Fibroblast of lung (primary cell): ENCODE measurements at places on chromosomes 1 and 21. TPM values are rescaled to one million over a fixed set of nuclear protein-coding genes. Genes with fewer than 3 reads are reported as not detected.

DNA sequence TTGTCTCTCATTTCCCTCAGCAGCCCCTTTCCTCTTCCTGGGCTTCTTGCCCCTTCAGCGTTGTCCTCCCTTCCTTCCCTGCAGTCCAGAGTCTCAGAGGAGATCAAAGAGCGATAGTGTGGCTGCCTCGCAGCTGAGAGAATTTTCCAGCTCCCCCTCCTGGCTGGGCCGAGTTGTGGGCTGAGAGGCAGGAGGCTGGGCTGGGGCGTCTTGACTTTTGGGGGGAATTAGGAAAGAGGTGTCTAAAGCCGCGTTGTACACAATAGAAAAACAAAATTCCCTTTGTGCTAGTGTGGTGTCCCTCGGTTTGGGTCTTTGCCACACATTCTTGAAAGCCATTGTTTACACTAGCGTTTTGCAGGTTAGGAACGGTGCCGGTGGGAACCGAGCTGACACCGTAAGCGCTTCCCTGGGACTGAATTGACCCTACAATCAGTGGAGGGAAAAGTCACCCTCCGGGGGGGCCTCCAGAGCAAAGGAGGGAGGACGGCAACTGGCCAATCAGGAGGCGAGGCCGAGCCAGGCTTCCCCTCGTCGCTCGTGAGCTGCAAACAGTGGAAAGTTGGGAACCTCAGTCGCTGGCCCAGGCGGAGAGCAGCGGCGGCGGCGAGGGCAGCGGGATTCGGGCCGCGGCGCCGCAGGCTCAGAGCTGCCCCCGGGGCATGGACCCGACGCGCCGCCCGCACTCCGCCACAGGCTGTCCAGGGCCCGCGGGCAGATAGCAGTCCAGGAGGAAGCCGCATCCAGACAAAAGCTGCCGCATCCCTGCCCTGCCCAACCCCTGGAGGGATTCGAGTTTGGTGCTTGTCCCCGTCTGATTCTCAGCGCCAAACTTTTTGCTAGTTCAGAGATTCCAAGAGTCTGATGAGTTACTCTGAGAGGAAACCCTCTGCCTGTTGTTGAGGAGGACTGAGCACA, at the start of gene HMCN1:
Gene HMCN1 (plus strand): TSS at position 574 of the 918 bp plus-strand sequence. CDS start 389 bp downstream, outside the sequence.
- H3K27me3 ChIP-seq, result peaks cover 2% of the 10 kb centered on the region
- H3K4me1 ChIP-seq, result no peaks in the 10 kb centered on the region
- H3K36me3 ChIP-seq, result no peaks in the 10 kb centered on the region
- peak; percentile 72 for DNase-seq
- peak within 1 kb of the TSS; percentile 51 for H3K27ac ChIP-seq

The TEX38 gene
- total RNA-seq, result not detected in 2 replicates

DNA sequence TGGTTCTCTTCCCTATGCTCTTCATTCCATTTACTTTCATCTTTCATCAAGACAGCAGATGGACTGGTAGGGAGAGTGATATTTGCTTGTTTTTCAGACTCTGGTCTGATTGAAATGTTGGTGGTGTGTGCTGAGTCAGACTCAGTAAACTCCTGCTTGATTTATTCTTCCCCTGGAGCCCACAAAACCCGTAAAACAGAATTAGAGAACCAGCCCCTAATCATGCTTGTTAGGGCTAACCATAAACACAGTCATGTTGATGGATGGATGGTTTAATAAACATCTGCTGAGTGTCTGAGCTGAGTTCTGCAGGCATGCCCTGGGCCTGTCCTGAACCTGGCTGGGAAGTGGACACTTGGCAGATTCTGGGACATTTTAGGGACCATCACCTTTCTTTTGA, 24.8 kb downstream of the NOS1AP start:
- no peak overlapping the region for H3K4me3 ChIP-seq
- H3K27me3 ChIP-seq, result no peaks in the 10 kb centered on the region
- no peaks in the 10 kb centered on the region for H3K36me3 ChIP-seq
- DNase-seq, result peak; percentile 61
- H3K27ac ChIP-seq, result no peak overlapping the region

GRCh38 chr1:43533584-43533983, 2.9 kb downstream of the PTPRF start:
- no peak for DNase-seq
- no peaks in the 10 kb centered on the region for H3K27me3 ChIP-seq
- no peak overlapping the region for H3K27ac ChIP-seq

The JAM2 gene
- 1.0 and 2.1 TPM in 2 replicates for total RNA-seq

DNA sequence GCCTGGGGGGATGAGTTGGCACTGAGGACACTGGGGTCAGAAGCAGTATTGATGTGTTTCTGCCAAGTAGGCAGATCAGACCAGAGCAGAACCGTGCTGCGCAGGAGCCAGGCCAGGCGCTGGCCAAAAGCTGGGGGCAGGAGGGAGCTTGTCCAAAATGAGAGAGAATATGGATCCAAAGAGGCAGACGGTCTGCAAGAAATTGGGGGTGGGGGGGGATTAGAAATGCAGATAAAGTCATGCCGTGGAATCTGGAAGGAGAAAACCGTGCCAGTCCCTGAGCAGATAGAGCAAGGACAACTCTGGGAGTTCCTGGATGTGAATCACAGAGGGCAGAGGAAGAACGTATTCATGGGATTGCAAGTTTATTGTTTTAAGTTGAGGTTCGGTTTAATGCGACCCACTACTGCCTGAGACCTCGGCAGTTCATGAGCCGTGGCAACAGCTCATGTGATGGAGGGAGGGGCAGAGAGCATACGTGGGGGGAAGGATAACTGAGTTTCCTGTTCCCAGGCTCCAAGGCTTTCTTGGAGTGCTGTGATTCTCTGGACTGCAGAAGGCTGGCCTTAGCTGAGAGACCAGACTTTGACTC, 224.0 kb downstream of the FGGY start:
- H3K4me3 ChIP-seq, result no peak overlapping the region
- H3K27me3 ChIP-seq, result no peaks in the 10 kb centered on the region
- peak overlapping the region; percentile 34 for H3K27ac ChIP-seq
- DNase-seq, result peak; percentile 95
- H3K36me3 ChIP-seq, result no peaks in the 10 kb centered on the region

- no peak overlapping the region for H3K4me3 ChIP-seq
- no peak overlapping the region for H3K27ac ChIP-seq
- DNase-seq, result peak; percentile 55
- no peaks in the 10 kb centered on the region for H3K27me3 ChIP-seq
- H3K4me1 ChIP-seq, result no peaks in the 10 kb centered on the region
Observed at GRCh38 chr1:88801575-88802208, 89.7 kb downstream of the GTF2B start.

The DCST1 gene
- not detected in 2 replicates for total RNA-seq

DNA sequence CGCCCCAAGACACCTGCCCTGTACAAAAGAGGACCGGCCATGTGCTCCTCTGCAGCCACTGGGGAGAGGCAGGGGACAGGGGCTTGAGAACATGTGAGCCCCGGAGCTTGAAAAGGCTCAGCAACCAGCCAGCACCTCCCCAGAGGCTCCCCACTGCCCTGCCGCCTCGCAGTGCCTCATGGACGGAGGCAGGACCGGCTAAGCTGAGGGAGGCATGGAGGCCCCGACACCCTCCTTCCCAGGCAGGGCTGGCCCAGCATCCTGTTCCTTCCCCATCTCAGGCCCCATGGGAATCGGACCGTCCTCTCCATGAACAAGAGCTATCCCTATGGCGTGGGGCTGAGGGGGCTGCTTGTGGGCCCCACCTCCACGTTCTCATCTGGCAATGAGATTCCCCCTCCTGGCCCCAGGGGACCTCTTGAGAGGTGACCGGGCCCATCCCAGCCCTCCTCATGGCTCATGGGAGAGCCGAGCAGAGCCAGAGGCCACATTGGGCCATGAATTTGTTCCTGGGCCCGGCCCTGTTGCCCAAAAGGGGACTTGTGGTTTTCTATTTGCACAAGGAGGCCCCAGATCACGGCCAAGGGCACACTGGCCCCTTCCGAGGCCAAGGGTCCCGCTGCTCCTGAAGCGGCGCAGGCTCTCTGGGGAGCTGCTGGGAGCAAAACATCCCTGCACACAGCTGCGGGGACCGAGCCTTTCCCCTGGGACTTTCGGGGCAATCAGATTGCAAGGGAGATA, 65.2 kb upstream of the ARHGEF16 start:
- H3K27me3 ChIP-seq, result peaks cover 16% of the 10 kb centered on the region
- H3K4me1 ChIP-seq, result no peaks in the 10 kb centered on the region
- no peaks in the 10 kb centered on the region for H3K36me3 ChIP-seq
- no peak for DNase-seq
- H3K27ac ChIP-seq, result no peak overlapping the region
- H3K4me3 ChIP-seq, result no peak overlapping the region

- peaks cover 3% of the 10 kb centered on the region for H3K27me3 ChIP-seq
- peak; percentile 33 for DNase-seq
- no peaks in the 10 kb centered on the region for H3K36me3 ChIP-seq
- no peaks in the 10 kb centered on the region for H3K4me1 ChIP-seq
Observed at GRCh38 chr1:93061895-93062792, 16.9 kb upstream of the MTF2 start.

DNA sequence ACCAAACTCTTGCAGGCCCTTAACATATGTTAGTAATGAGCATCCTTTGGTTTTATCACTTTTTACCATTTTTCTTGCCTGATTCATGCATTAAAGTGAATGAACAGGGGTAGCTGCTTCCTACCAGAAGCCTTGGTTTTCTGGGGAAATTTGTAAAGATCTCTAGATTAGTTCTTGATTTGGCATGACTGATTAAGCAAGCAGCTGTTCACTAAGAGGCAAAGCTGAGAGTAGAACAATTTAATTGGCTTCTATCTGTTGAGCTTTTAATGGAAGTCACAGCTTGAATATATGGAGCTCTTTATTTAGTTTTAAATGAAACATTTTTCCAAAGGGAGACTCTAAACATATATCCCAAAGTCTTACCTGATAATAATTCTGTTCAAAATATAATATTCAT, 23.6 kb downstream of the TLCD4 start:
- no peaks in the 10 kb centered on the region for H3K4me1 ChIP-seq
- H3K4me3 ChIP-seq, result no peak overlapping the region
- no peaks in the 10 kb centered on the region for H3K27me3 ChIP-seq
- no peak for DNase-seq
- H3K27ac ChIP-seq, result no peak overlapping the region

GRCh38 chr1:23286401-23286800, 57.7 kb downstream of the HNRNPR start:
- H3K27me3 ChIP-seq, result no peaks in the 10 kb centered on the region
- no peak overlapping the region for H3K27ac ChIP-seq
- no peak overlapping the region for H3K4me3 ChIP-seq
- peaks cover 11% of the 10 kb centered on the region for H3K4me1 ChIP-seq
- H3K36me3 ChIP-seq, result peaks cover 2% of the 10 kb centered on the region

The ATP1A2 gene
- total RNA-seq, result 1.8 and 32.9 TPM in 2 replicates

- peak overlapping the region; percentile 88 for H3K4me3 ChIP-seq
- peak overlapping the region; percentile 46 for H3K27ac ChIP-seq
- H3K36me3 ChIP-seq, result no peaks in the 10 kb centered on the region
- no peaks in the 10 kb centered on the region for H3K27me3 ChIP-seq
Observed at GRCh38 chr1:53015508-53015860, 46.5 kb upstream of the PODN start.

DNA sequence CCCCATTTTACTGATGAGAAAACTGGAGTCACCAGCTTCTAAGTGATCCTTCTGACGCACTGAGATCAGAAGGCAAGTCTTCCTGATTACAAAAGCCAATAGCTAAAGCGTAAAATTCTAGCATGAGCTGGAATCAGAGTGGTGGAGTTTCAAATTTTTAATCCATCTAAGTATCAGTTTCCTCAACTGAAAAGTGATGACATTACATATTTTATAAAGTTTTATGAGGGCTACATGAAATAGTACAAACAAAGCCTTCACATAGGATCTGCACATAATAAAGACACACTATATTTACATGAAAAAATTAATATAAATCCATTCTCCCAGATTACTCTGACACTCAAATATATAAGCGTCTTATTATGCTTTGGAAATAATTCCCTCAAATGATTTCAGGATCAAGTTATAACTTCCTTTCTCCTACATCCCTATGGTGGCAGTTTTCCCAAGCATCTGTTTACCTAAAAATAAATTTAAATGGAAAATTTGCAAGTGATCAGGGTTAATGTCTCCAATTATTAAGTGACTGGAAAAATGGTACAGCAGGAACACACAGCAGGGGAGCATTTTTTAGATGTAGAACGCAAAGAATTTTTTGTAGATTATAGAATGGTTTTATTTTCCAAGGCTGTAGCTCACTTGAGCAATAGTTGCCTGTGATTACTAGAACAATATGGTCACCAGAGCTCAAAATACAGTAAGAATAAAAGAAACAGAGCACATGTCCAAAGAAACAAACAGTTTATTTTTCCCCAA, 490.4 kb upstream of the C1orf87 start:
- H3K36me3 ChIP-seq, result no peaks in the 10 kb centered on the region
- H3K27ac ChIP-seq, result no peak overlapping the region
- H3K4me1 ChIP-seq, result no peaks in the 10 kb centered on the region
- DNase-seq, result peak; percentile 21
- H3K27me3 ChIP-seq, result no peaks in the 10 kb centered on the region
- no peak overlapping the region for H3K4me3 ChIP-seq

DNA sequence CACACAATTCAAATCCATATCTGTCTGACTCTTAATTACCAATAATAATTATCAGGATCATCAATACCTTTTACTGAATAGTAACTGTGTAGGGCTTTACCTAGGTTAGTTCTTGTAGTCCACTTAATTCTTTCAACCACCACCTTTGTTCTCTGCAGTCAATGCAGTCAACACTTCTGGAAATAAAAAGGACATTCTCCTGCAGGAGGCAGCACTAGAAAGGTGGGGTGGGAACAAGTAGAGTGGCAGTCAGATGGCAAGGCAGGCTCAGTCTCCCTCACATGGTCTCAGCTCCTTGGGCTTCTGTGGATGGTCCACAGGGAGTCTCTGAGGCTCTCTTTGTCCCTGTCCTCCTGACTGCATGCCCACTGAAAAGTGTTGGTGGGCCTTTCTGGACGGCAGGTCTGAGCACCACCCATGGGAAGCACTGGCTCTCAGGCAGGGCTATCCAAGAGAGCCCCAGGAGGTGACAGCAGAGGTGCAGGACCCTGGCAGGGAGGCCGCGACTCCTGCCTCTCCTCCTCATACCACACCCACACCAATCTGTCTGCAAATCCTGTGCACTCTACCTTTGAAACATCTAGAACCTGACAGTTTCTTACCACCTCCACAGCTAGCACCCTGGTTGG, 237.3 kb downstream of the FOXD2 start:
- H3K4me1 ChIP-seq, result no peaks in the 10 kb centered on the region
- H3K27ac ChIP-seq, result no peak overlapping the region
- no peak overlapping the region for H3K4me3 ChIP-seq
- H3K36me3 ChIP-seq, result no peaks in the 10 kb centered on the region
- no peaks in the 10 kb centered on the region for H3K27me3 ChIP-seq

- H3K36me3 ChIP-seq, result no peaks in the 10 kb centered on the region
- no peaks in the 10 kb centered on the region for H3K27me3 ChIP-seq
- H3K27ac ChIP-seq, result no peak overlapping the region
- no peak overlapping the region for H3K4me3 ChIP-seq
- no peak for DNase-seq
Observed at GRCh38 chr1:181349512-181349911, 133.8 kb upstream of the CACNA1E start.

GRCh38 chr1:169885207-169885606, 8.5 kb downstream of the SCYL3 start:
- no peaks in the 10 kb centered on the region for H3K36me3 ChIP-seq
- H3K27me3 ChIP-seq, result no peaks in the 10 kb centered on the region
- DNase-seq, result no peak
- H3K27ac ChIP-seq, result no peak overlapping the region
- H3K4me1 ChIP-seq, result no peaks in the 10 kb centered on the region
- no peak overlapping the region for H3K4me3 ChIP-seq

GRCh38 chr1:165257969-165258459, 98.5 kb downstream of the LMX1A start:
- no peak overlapping the region for H3K4me3 ChIP-seq
- peak; percentile 0 for DNase-seq
- no peaks in the 10 kb centered on the region for H3K4me1 ChIP-seq
- H3K36me3 ChIP-seq, result no peaks in the 10 kb centered on the region
- H3K27me3 ChIP-seq, result no peaks in the 10 kb centered on the region

The CELA2A gene
- not detected in 2 replicates for total RNA-seq
